Hematopoietic multipotent progenitor cell treated with erythropoietin and hydrocortisone succinate and interleukin-3 and kit ligand, for 8 days (in vitro differentiated cells): ENCODE measurements at places on chromosomes 6 and 20.

GRCh38 chr20:50536333-50536732 lies 26.1 kb downstream of the PTPN1 start:
- no peak for DNase-seq

DNA sequence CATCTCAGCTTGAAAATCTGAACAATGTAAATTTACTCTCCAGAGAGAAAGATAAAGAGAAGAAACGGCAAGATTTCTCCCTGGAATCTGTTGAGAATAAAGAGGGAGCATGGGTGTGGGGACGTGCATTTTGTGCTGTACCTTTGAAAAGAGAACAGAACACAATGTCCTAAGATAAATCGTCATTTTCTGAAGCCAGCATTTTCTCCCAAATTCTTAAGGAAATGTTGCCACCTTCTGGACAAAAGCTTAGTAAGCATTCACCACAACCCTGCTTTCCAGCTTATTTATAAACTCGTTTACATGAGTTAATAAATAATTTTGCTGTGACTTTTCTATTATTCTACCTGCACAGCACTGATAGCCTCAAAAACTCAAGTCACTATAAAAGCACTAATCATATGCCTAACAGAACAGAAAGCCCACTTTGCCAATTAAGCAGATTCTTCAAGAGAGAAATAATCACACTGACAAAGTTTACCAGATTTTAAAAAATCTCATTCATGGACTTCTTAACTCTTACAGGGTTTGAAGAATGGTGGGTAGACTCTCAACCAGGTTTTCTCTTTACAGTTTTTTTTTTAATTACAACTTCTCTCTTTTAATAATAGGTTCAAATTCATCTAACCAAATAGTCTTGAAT lies 155.8 kb downstream of the MBOAT1 start:
- peak; percentile 64 for DNase-seq

GRCh38 chr6:24979176-24979575 lies 43.4 kb upstream of the RIPOR2 start:
- no peak for DNase-seq

DNA sequence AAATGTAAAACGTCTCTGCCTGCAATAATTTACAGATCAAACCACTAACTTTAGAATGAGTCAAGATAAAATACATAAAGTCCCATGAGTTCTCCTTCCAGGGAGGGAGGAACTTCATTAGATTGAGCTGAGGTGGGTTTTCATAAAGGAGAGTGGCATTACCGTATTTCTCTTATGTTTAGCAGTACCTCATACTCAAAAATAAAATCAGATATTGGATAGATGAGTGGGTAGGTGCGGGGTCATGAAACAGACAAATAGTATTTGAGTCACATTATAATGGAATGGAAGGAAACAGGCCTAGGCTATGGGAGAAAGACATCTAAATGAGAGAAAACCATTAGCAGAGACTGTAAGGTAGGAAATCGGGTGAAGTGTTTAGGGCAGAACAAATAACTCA lies 166.1 kb upstream of the SMLR1 start:
- no peak for DNase-seq

DNA sequence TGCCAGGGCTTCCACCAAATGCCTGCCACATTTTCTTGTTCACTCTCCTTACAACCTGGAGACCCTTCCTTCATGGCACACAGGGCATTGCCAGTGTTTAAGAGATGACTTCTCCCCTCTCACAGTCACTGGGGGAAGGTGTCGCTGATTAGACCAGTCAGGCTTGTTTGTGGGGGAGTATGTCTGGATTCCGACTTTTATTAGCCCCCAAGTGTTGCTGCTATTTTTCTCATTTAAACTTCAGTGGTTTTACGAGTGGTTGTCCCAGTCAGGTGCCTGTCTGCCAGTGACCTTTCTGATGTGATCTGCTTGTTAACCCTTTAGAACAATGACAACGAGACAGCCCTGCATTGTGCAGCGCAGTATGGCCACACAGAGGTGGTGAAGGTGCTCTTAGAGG lies 92.3 kb downstream of the ANKS1A start:
- DNase-seq, result no peak
